ENCODE measurements at places on chromosomes 5 and 9.

- no peak for DNase-seq
Measured at GRCh38 chr9:114033397-114034103, 44.5 kb downstream of the AMBP start.

GRCh38 chr5:54045077-54045792 lies 265.1 kb downstream of the ARL15 start:
- DNase-seq: no peak

DNA sequence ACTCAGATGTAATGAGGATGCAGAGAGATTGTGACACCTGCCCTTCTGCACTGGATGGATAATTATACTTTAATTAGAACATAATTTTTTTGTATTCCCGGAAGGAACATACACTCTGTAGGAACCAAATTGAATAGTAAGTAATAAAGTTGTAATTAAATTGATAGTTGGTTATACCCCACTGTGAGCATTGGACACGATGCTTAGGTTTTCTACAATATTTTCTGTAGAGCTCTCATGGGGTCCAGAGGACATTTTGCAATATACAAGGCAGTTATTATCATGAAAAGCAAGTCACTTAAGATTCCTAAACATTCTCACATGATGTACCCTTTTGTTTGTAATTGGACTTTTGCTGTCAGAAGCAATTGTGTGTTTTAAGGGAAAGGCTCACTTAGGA lies 63.4 kb downstream of the DIRAS2 start:
- no peak for DNase-seq

DNA sequence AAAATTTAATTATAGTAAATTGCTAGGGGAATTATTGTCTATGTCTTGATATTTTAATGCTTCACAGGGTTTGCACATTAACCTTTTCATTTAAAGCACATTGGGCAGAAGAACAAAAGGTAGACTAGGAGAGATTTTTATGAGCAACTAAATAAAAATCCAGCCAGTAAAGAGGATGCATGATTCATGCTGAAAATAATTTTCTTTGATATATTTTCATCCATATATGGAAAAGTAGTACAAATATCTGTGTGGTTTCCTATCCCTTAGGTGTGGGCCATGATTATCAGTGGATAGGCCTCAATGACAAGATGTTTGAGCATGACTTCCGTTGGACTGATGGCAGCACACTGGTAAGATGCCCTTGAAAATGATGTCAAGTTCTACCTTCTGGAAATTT lies 83.1 kb downstream of the VCAN start:
- no peak for DNase-seq

- no peak for DNase-seq
Measured at GRCh38 chr9:20200991-20201431, 412.2 kb upstream of the SLC24A2 start.

DNA sequence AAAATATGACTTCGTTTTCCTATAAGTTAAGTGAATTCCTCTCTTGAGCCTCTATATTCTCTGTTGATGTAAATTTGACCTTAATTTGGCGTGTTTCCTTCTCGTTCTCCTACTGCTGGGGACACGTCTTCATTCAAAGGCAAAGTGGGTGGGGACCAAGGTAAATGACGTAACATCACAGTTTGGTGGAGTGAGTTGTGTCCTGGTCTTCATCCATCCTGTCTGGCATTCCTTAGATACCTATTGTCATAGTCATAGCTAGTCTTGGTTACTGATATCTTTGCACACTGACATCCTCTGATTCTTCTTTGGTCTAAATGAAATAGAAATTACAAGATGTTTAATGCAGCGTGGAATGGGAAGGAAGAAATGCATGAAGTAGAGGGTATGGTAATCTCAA lies 108.5 kb downstream of the NNT start:
- DNase-seq: no peak

DNA sequence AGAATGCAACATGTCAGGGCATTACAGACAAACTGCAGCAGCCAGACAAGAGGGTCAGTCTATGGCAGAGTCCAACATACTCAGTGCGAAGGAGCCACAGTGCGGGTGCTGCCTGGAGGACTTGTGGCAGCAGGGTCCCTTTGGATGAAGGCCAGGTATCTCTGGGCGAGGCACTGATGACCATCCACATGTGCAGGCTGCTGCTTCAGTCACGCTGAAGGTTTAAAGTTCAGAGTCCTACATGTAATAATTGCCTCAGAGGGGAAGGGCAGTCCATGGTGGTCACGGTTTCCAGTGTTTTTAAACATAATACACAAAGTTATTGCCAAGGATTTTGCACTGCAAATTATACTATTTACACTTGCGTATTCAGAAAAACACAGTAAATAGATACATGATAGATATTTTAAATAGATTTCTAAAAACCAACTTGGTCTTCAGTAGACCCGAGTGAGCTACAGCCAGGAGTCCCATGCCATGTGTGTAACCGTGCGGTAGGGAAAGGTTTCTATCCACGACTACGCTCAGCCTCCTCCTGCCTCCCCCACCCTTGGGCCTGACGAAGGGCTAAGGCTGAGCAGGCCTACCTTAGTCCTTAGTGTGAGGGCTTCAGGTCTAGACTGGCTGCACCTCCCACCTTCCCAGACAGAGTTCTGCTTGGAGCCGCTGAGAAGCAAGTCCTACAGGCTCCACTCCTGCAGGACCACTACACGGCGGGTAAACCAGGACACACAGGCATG lies 76.2 kb downstream of the GPR21 start:
- no peak for DNase-seq

- no peak for DNase-seq
Measured at GRCh38 chr9:75422944-75423522, 334.7 kb downstream of the OSTF1 start.

GRCh38 chr9:85742597-85742936 lies 813 bp upstream of the AGTPBP1 start:
- DNase-seq: no peak

GRCh38 chr5:33275391-33275790 lies 165.4 kb upstream of the TARS1 start:
- DNase-seq: no peak

DNA sequence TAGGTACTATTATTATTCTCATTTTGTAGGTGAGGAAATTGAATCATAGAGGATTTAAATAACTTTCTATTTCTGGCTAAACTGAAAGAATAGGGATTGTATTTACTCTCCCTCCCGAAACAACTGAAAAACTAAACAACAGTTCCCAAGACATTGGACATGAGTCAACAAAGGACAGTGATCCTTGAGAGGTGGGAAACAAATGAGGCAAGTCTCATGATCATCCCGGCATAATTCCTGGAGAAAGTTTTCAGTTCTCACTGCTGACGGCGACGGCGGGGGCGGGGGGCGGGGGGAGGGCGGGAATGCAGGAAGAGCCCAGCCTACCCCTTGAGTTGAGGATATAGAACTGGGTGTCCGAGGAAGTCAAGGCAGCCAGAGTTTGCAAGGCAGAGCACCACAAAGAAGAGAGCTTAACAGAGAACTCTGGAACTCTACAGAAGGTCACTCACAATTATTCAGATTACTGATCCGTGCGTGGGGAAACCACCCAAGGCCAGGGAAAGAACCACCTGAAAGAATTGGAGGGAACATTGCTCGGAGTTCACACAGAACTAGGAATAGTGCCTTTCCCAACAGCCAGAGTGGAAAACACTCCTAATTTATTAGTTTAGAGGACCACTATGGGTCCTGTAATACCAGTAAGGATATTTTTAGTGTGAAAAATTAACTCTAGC lies 27.4 kb upstream of the WHRN start:
- no peak for DNase-seq

DNA sequence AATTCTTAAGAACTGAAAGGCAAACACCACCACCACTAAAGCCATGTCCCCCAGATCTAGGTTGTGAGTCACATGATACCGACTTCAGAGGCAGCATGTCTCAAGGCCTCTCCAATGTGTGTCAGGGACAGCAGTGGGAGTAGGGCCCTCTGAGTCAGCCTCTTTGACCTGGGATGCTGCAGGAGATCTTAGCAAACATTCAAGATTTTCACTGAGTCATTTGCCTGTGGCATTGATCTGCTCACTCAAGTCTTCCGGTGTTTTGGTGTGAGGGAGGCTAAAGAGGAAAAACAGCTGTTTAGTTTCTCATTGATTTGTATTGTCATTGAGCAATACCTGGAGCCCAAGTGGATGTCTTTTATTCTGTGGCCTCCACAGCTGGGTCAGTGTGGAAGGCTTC lies 36.1 kb downstream of the TMC1 start:
- DNase-seq: no peak

DNA sequence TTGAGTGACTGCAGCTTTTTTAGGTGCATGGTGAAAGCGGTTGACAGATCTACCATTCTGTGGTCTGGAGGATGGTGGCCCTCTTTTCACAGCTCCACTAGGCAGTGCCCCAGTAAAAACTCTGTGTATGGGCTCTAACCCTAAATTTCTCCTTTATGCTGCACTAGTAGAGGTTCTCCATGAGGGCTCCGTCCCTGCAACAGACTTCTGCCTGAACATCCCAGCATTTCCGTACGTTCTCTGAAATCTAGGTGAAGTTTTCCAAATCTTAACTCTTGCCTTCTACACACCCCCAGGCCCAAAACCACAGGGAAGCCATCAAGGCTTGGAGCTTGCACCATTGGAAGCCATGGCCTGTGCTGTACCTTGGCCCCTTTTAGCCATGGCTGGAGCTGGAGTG lies 1898.1 kb upstream of the NUDT12 start:
- DNase-seq: no peak

GRCh38 chr5:6682239-6682638 lies 31.0 kb upstream of the TENT4A start:
- no peak for DNase-seq

GRCh38 chr5:65394087-65394486 lies 87.6 kb downstream of the ADAMTS6 start:
- DNase-seq: peak; percentile 14

DNA sequence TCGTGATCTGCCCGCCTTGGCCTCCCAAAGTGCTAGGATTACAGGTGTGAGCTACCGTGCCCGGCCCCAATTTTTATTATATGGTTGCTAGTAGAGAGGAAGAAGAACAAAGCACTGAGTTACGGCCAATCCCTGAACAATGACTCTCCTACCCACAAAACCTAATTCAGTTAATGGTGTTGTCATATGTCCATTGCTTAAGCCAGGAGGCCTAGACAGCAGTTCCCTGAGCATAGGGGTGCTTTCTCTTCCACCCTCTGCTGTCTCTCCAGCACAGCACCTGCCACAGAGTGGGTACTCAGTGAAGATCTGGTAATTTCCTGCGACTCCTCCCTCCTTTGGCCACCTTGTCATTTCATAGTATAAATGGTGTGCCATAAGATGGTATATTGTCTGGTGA lies 21.4 kb upstream of the LTC4S start:
- DNase-seq: no peak

DNA sequence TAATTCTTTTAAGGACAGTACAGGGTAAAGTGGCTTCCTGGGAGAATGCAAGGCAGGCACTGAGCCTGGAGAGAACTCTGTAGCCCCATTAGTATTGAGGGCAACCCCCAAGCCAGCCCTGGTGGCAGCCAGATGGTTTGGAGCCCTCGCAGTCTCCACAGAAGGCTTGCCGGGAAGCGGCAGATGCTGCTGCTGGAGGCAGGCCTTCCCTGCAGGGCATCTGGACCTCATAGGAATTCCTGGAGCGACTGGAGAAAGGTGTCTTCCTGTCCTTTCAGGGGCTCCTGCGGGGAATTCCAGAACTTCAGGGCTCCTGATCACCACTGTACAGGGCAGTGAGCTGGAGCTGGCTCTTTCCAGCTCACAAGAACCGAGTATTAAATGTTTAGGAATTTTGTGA lies 167.5 kb downstream of the INSYN2B start:
- no peak for DNase-seq

DNA sequence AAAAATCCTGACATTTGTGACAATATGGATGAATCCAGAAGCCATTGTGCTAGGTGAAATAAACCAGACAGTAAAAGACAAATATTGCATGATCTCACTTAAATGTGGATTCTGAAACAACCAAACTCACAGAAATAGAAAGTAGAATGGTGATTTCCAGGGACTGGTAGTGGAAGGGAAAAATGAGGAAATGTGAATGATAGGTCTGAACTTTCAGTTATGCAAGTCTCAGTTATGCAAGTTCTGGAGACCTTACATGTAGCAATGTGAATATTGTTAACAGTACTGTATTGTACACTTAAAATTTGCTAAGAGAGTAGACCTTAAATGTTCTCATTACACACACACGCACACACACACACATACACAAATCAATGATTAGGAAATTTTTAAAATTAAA lies 84.9 kb downstream of the SLCO4C1 start:
- DNase-seq: no peak

DNA sequence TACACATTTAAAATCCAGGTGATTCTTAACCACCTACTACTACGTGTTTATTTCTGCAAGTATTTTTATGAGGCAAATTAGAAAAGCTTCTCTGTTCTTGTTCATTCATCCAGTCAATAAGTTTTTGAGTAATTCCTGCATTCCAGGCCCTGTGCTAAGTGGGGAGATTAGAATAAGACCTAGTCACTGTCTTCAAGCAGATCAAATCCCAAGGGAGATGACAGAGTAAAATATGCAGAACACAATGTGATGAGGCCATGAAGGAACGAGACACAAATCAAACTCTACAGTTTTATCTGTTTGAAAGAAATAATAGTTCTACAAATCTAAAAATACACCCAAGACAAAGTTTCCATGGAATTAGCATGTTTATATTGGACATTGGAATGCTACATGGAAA lies 158.8 kb downstream of the CEP120 start:
- no peak for DNase-seq

DNA sequence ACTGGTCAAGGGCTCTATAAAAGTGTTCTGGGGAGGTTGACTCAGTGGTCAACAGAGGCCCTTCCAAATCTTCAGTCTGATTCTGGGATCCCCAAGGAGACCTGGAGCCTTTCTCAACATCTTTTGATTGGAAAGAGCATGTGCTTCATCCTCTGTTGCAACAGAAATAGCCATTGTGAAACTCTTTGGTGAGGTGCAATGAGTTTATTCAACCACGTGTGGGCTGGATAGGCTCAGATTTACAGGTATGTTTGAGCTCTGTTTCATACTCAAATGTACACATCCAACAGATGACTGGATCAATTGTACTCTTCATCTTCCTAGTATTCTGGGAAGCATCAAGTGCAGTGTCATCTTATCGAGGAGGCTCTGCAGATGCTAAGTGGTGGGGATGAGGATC lies 60.5 kb downstream of the CTSL start:
- DNase-seq: no peak

DNA sequence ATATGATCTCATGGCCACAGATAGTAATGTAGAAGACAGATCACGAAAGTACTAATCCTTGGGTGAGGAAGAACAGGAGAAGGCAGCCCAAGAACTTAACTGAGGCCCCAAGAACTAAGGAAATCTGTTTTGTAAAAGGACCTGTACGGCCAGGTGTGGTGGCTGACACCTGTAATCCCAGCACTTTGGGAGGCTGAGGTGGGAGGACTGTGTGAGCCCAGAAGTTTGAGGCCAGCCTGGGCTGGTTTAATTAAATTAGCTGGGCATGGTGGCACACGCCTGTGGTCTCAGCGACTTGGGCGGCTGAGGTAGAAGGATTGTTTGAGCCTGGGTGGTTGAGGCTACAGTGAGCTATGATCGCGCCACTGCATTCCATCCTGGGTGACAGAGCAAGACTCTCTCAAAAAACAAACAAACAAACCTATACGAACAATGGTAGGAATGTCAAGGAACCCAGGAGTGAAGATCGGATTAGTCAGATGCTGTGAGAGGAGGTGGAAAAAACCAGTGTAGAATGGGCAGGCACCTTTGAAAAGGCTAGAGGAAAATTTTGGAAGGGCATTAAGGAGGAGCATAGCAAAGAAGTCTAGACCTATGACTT lies 283.8 kb upstream of the DMRT1 start:
- DNase-seq: no peak

All from posterior cingulate gyrus (tissue), 11 donors.